ENCODE measurements at places on chromosomes 12 and 14. TPM values are rescaled to one million over a fixed set of nuclear protein-coding genes. Genes with fewer than 3 reads are reported as not detected.

Gene GPR84
- total RNA-seq: not detected

DNA sequence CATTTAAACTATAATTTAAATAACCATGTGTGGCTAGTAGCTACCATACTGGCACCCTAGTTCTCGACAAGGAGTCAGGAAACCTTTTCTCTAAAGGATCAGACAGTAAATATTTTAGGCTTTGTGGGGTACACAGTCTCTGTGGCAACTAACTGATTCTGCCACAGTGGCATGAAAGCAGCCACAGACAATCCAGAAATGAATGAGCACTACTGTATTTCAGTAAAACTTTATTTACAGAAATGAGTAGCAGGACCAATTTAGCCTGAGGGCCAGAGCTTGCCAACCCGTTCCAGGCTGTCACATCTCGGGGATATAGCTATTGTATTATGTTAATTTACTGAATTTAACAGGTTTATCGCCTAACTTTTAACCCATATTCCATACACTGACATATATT is 278.7 kb downstream of the ITPR2 start:
- H3K27me3 ChIP-seq: peaks cover 15% of the 10 kb centered on the region
- no peak for DNase-seq
- no peak overlapping the region for H3K27ac ChIP-seq

GRCh38 chr14:93368996-93369712 is 22.2 kb downstream of the COX8C start:
- H3K36me3 ChIP-seq: no peaks in the 10 kb centered on the region
- H3K4me3 ChIP-seq: no peak overlapping the region
- DNase-seq: no peak
- H3K27ac ChIP-seq: no peak overlapping the region
- no peaks in the 10 kb centered on the region for H3K27me3 ChIP-seq

Gene TMTC2
- 8.0 TPM for total RNA-seq

Gene CCDC177
- total RNA-seq: 5.8 TPM

Gene MIP
- not detected for total RNA-seq

Gene LALBA
- not detected for total RNA-seq

All from endodermal cell (in vitro differentiated cells).